NCI-H446 (cell line): ENCODE measurements at places on chromosomes 2 and 18.
A peak's percentile ranks its signal among the peaks of the same experiment; 100 is the strongest.

DNA sequence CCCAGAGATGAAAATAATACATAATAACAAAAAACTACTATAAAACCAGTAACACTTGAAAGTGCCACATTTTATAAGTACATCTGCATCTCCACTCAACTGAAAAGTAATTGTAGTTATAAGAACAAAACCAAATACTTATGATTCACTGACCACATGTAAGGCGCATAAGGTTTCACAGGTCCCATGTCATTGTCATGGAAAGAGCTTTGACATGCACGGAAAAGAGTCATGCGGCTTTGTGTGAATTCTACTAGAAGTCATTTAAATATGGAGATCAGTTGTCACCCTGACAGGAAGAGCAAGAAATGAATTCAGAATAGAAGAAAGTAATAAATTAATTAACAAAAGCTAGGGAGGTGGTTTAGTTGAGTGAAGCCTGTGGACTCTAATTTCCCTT, 459.1 kb downstream of the CDH2 start:
- DNase-seq: no peak

GRCh38 chr2:229927817-229928321, 5.6 kb downstream of the FBXO36 start:
- no peak for DNase-seq

GRCh38 chr2:8684878-8685696, 3.2 kb downstream of the ID2 start:
- DNase-seq: peak; percentile 57

DNA sequence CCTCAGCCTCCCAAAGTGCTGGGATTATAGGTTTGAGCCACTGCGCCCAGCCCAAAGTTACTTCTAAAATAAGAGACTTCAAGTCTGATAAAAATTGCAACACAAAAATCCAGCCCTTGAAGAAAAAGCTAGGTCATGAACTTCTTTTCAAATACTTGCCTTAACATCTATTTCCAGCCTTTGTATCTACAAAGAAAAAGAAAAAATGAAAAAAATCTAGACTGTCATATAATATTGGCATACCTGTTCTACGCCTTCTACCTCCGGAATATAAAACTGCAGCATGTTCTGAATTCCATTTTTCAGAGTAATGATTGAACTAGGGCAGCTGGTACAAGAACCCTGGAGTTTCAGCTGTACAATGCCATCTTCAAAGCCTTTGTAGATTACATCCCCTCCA, 13.1 kb upstream of the GFPT1 start:
- DNase-seq: no peak

- DNase-seq: no peak
Measured at GRCh38 chr2:147641651-147642050, 203.2 kb upstream of the ACVR2A start.

GRCh38 chr2:121489284-121489683, 41.4 kb upstream of the RNU4ATAC start:
- peak; percentile 40 for DNase-seq

GRCh38 chr2:218129458-218130135, 3.8 kb downstream of the CXCR2 start:
- no peak for DNase-seq

- DNase-seq: no peak
Measured at GRCh38 chr2:19536136-19536535, 177.7 kb upstream of the OSR1 start.

GRCh38 chr2:54899576-54900200, 150.6 kb downstream of the RTN4 start:
- peak; percentile 27 for DNase-seq

GRCh38 chr2:214050731-214051130, 360.1 kb upstream of the VWC2L start:
- DNase-seq: no peak

DNA sequence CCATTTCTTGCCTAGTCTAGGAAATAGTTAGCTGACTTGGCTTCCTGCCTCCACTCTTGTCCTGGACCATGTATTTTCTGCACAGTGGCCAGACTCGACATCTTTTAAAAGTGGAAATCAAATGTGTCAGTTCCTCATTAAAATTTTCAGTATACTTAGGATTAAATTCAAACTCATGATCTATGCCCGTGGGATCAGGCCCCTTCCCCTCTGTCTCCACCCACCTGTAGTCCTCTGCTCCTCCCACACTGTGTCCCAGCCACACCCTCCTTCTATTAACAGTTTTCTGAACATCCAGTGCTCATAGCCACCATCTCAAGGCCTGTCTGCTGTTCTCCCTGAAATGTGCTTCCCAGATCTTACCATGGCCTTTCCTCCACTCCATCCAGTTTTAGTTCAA, 13.3 kb downstream of the ARHGAP25 start:
- DNase-seq: no peak

GRCh38 chr2:238938003-238938400, 90.1 kb downstream of the TWIST2 start:
- DNase-seq: no peak

DNA sequence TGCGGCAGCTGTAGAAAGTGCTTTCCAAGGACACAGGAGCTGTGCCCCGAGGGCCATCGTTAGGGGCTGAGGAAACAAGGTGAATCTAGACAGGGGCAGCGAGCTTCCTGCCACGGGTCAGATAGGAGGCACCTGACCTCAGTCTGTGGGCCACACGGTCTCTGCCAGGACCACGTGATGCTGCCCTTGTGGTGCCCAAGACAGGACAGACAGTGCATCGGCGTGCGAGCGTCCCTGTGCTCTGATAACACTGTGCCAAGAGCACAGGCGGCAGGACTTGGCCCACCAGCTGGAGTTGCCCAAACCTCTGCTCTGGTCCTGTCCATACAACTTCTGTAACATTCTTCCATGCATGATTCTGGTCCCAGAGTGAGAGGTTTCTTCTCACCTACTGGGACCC, 225.4 kb downstream of the TWIST2 start:
- DNase-seq: no peak

- no peak for DNase-seq
Measured at GRCh38 chr2:237118561-237119155, 33.0 kb downstream of the COPS8 start.

DNA sequence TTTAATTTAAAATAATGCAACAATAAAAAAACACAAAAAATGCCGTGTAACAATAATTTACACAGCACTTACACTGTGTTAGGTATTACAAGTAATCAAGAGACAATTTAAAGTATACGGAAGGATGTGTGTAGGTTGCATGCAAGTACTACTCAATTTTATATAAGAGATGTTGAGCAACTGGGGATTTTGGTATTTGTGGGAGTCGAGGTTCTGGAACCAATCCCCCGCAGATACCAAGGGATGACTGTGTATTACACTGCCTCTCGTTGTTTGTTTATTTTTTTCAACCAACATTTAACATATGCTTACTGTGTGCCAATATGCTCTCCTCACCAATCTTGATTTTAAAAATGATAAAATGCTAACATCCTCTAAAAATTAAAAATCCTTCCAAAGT, 24.8 kb downstream of the MAP3K2 start:
- DNase-seq: no peak

DNA sequence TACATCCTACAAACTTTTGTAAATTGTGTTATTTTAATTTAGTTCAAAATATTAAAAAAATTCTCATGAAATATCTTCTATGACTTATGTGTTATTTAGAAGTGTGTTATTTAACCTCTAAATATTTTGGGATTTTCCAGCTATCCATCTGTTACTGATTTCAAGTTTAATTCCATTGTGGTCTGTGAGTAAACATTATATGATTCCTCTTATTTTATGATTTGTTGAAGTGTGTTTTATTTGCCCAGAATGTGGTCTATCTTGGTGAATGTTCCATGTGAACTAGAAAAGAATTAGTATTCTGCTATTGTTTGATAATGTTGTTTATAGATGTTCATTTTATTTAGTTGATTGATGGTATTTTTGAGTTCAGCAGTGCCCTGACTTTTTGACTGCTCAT, 136.0 kb downstream of the ZNF804A start:
- no peak for DNase-seq

GRCh38 chr2:200322607-200323006, 16.1 kb downstream of the SPATS2L start:
- no peak for DNase-seq

DNA sequence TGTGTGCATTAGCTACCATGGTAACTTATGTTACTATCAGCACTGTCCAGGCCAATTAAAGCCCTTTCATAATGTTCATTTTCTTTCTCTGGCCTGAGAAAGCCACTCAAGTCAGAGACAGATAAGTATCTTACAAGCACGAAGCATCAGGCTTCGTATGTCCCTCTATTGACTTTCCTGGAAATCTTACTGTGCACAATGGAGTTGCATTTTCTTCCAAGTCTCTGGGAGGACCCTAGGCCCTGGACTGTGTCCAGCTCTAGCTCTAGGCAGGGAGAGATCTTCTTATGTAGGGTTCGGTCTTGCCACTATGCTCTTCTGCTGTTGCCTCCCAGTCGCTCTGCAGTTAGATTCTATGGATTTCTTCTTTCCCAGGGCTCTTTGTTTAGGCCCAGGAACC, 40.0 kb upstream of the ITGA6 start:
- DNase-seq: no peak

DNA sequence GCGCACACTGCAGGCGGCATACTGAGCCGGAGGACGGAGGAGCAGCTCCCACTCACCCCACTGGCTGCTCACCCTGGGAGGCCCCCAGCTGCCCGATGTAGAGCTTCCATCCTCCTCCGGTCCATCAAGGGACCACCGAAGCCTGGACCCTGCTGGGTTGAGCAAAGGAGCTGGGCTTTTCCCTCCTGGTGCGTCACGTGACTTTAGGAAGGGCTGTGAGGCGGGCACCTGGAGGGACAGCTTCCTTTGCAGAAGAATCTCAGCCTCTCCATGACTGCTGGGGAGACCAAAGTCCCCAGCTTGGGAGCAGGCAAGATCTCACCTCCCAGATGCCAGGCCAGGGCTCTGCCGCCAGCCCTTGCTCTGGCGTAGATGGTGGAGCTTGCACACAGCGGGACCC, 102.7 kb downstream of the TWIST2 start:
- DNase-seq: no peak

DNA sequence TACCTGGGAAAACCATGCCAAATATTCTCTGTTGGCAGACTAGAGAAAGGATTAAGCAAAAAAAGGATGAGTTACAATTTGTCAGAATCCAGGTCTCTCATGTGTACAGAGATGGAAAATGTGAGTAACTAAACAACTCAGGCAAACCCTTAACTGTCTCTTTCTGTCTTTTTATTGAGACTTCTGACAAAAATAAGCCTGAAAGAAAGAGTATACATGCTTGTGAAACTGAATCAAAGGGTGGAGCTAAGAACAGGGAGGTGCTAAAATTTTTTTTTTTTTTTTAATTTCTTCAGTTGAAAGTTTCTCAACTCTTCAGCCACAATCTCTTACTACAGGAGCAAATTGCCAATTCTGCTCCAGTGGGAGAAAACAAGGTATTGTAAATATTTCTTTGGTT, at the start of gene SERPINB10:
Gene SERPINB10, plus strand, starts transcription at position 295 of the 400 bp plus-strand sequence. CDS start 7,553 bp downstream, outside the sequence.
- no peak for DNase-seq
